Pulmonary artery endothelial cell (primary cell): ENCODE measurements at places on chromosomes 12 and 14. TPM values are rescaled to one million over a fixed set of nuclear protein-coding genes. Genes with fewer than 3 reads are reported as not detected.

The PXMP2 gene
- total RNA-seq: 16.7 and 19.0 TPM in 2 replicates

The OVCH1 gene
- total RNA-seq: 0.21 TPM in 1 of 2 replicates, not detected in the other

The KERA gene
- not detected in 2 replicates for total RNA-seq

The ESR2 gene
- total RNA-seq: 0.13 and 0.99 TPM in 2 replicates

The CD69 gene
- total RNA-seq: 0.14 and 0.20 TPM in 2 replicates

The CSRNP2 gene
- 15.8 and 23.8 TPM in 2 replicates for total RNA-seq

The RECQL gene
- total RNA-seq: 109 and 139 TPM in 2 replicates

The KRT78 gene
- total RNA-seq: not detected in 2 replicates

The TTC7B gene
- 36.9 and 39.7 TPM in 2 replicates for total RNA-seq

The RAD9B gene
- 0.25 and 0.40 TPM in 2 replicates for total RNA-seq

The NGDN gene
- 51.7 and 58.2 TPM in 2 replicates for total RNA-seq

The OTOGL gene
- 0.63 and 5.3 TPM in 2 replicates for total RNA-seq

The ADAM21 gene
- 0.28 and 0.40 TPM in 2 replicates for total RNA-seq

The IL22 gene
- total RNA-seq: not detected in 2 replicates

The CPNE6 gene
- total RNA-seq: not detected in 2 replicates

The LRP1 gene
- 4.6 and 5.9 TPM in 2 replicates for total RNA-seq

The TMEM233 gene
- 0.73 and 1.2 TPM in 2 replicates for total RNA-seq

The IGFBP6 gene
- 10.6 and 27.3 TPM in 2 replicates for total RNA-seq
